Thyroid gland (tissue), 4 donors: ENCODE measurements at places on chromosomes 3 and 15. TPM values are rescaled to one million over a fixed set of nuclear protein-coding genes. Genes with fewer than 3 reads are reported as not detected.

- no peaks in the 10 kb centered on the region for H3K27me3 ChIP-seq
- no peak overlapping the region for H3K27ac ChIP-seq
- peak overlapping the region; percentile 70 for H3K4me3 ChIP-seq
- H3K4me1 ChIP-seq: peaks cover 17% of the 10 kb centered on the region
- H3K36me3 ChIP-seq: no peaks in the 10 kb centered on the region
- peak; percentile 15 for DNase-seq
Measured at GRCh38 chr3:195270079-195270816, 711 bp downstream of the XXYLT1 start.

DNA sequence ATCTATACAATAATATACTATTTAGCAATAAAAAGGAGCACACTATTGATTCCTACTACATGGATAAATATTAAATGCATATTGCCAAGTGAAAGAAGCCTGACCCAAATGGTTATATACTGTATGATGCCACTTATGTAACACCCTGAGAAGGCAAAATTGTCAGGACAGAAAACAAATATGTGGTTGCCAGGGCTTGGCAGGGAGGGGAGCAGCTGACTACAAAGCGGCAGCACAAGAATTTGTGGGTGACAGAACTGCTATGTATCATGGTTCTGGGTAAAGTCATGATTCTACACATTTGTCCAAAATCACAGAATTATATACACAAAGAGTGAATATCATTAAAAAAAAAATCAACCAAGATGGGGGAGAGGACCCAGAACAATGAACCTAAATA is 22.5 kb downstream of the TBC1D2B start:
- DNase-seq: no peak
- H3K4me3 ChIP-seq: no peak overlapping the region
- no peak overlapping the region for H3K27ac ChIP-seq
- H3K27me3 ChIP-seq: no peaks in the 10 kb centered on the region

- H3K4me1 ChIP-seq: peaks cover 62% of the 10 kb centered on the region
- no peaks in the 10 kb centered on the region for H3K27me3 ChIP-seq
- no peak overlapping the region for H3K4me3 ChIP-seq
- no peak overlapping the region for H3K27ac ChIP-seq
Measured at GRCh38 chr15:98666841-98667240, 18.5 kb downstream of the IGF1R start.

Gene ITPR1
- 222 TPM for total RNA-seq

Gene CAMKV
- not detected for total RNA-seq
